ENCODE measurements at places on chromosomes 5 and 9.
A peak's percentile ranks its signal among the peaks of the same experiment; 100 is the strongest.

- DNase-seq = no peak
These were observed 114.4 kb downstream of the GADD45G start for GRCh38 chr9:89719202-89719601.

DNA sequence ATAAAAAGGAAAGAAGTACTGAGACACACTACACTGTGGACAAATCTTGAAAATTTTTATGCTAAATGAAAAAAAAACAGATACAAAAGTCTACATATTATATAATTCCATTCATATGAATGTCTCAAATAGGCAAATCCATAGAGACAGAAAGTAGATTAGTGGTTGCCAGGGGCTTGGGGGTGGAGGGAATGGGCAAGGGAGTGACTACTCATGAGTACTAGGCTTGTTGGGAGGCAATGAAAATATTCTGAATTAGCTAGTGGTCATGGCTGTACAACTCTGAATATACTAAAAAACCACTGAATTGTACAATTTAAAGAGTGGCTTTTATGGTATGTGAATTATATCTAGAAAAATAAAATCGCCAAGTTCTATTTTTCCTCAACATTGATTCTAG, 154.9 kb downstream of the AUH start:
- no peak for DNase-seq

GRCh38 chr5:83035373-83036100, 41.7 kb downstream of the TMEM167A start:
- no peak for DNase-seq

DNA sequence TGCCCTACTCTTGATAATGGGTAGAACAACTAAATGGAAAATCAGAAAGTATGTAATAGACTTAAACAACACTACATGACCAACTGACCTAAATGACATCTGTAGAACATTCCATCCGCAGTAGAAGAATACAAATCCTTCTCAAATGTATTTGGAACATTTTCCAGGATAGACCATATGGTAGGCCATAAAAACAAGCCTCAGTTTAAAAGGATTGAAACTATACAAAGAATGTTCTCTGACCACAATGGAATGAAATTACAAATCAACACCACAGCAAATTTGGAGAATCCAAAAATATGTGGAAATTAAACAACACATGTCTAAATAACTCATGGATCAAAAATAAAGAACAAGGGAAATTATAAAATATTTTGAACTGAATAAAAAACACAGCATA, 189.2 kb downstream of the NDUFS4 start:
- DNase-seq = no peak

DNA sequence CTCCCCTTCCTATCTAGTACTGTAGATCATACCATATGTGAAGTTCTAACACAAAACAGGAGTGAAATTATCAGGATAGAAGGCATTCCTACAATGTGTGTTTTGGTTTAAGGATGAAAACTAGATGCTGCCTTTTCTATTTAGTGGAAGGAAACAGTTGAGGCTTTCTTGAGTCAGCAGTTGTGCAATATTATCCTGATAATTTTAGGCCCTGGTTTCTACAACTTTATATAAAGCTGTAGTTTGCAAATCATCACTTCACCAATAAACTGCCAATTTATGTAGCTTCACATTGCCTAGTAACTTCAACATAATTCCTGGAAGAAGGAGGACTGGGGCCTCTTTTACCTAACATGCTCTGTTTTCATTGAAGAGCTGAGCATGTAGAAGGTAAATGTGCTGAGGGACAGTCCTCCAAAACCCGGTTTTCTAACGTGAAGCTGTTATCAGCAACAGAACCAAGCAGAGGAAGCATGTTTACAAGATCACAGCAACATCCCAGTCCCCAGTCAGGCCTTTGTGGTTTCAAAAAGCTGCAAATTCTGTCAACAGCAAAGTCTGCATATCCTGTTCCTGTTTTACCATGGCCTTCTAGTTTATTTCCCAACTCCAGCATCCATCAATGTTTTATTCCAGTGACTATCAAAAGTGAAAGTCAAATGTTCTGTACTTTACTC, 513.4 kb upstream of the MEF2C start:
- DNase-seq = no peak

- DNase-seq = no peak
These were observed 114.0 kb downstream of the CDC42SE2 start for GRCh38 chr5:131377785-131378325.

DNA sequence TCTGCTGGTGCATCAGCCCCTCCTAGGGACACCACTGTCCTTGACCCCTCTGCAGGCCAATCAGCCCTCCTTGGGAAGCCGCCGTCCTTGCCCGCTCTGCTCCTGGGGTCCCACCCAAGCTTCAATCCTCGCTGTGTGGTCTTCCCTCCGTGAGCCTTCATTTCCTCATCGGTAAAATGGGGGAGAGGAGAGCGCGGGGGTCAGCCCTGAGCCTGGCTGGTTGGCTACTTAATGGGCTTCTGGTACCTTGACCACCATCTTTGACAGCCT, 12.7 kb upstream of the SLC2A6 start:
- no peak for DNase-seq

- DNase-seq = no peak
These were observed 73.8 kb upstream of the KLF9 start for GRCh38 chr9:70488098-70488792.

- no peak for DNase-seq
These were observed 8.2 kb downstream of the ABL1 start for GRCh38 chr9:130843049-130843908.

DNA sequence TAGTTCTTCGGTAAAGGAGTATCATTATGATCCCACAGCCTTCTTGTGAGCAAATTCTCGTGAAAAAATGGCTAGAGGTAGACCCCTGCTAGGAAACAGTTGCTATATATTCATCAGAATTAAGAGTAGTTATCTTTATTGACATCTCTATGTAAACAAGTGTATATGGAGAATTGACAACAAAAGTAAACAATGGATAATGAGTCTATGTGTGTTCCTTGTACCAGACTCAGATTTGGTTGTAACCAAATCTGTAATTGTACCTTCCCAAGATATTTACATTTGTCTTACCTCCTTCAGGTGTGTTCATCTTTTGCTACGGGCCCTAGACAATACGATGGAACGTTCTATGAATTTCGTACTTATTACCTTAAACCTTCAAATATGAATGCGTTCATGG, 2.1 kb downstream of the NIPSNAP3B start:
- DNase-seq = no peak

DNA sequence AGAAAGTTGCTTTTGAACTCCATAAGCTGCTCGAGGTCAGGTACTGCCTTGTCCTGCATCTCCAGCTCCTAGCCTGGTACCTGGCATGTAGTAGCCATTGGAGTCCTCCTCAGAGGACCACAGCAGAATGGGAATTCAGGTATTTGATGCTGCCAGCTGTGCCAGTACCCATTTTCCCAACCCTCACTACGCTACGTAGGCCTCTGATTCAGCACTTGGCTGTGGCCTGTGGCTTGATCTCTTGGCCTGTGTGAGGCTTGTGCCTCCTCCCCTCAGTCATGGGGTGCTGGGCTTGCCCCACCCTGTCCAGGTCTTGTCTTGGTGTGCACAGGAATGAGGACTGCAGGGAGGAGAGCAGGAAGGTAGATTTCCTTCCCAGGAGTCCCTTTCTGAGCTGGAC, 11.8 kb downstream of the OTULIN start:
- DNase-seq = no peak

DNA sequence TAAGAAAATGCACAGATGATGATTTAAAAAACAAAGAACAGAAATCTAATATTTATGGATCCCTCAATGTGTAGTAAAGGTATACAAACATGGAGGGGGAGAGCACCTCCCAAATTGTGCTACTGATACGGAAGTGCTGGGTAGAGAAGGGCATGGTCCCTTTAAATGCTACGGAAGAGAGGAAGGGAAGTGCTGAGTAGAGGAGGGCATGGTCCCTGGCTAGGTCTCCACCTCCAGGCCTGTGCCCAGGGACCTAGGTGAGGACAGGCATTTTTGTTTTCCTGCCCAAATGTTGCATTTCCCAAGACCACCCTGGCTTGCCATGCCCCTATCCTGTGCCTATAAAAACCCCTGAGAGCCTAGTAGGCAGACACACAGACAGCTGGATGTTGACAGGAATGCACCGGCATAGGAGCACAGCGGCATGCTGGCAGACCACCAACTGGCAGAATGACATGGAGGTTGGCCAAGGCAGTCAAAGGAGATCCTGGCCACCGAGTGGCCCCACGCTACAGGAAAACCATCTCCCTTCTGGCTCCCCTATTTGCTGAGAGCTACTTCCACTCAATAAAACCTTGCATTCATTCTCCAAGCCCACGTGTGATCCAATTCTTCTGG, 62.1 kb upstream of the SPDL1 start:
- no peak for DNase-seq

- no peak for DNase-seq
These were observed 109.0 kb upstream of the SMC2 start for GRCh38 chr9:103985077-103985476.

GRCh38 chr5:23139338-23140171, 286.4 kb upstream of the CDH12 start:
- DNase-seq = peak; percentile 48

DNA sequence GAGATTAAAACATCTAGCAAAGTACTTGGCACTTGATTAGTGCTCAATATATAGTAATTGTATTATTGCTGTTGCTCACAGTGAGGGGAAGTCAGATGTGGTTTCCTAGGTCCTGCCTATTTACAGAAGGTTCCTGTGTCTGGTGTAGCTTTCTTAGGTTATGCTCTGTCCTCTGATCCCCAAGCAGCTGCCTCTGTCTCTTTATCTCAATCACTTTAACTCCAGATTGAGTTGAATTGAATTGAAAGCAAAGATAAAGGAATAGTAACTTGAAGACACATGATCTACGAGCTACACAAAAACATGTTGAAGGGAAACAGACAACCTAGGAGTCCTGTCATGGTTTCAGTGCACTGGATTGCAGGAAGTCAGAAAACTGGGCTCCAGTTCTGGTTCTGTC, 113.9 kb upstream of the ADAMTSL1 start:
- no peak for DNase-seq

GRCh38 chr5:98454904-98455303, 318.6 kb upstream of the RGMB start:
- no peak for DNase-seq

DNA sequence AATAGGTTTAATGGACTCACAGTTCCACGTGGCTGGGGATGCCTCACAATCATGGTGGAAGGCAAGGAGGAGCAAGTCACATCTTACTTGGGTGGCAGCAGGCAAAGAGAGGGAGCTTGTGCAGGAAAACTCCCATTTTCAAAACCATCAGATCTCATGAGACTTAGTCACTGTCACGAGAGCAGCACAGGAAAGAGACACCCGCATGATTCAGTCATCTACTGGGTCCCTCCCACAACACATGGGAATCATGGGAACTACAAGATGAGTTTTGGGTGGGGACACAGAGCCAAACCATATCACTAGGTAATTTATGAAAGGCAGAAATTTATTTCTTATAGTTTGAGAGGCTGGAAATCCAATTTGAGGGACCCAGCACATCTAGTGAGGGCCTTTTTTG, 40.0 kb downstream of the MTREX start:
- DNase-seq = no peak

GRCh38 chr5:174790906-174791305, 66.5 kb downstream of the MSX2 start:
- no peak for DNase-seq

DNA sequence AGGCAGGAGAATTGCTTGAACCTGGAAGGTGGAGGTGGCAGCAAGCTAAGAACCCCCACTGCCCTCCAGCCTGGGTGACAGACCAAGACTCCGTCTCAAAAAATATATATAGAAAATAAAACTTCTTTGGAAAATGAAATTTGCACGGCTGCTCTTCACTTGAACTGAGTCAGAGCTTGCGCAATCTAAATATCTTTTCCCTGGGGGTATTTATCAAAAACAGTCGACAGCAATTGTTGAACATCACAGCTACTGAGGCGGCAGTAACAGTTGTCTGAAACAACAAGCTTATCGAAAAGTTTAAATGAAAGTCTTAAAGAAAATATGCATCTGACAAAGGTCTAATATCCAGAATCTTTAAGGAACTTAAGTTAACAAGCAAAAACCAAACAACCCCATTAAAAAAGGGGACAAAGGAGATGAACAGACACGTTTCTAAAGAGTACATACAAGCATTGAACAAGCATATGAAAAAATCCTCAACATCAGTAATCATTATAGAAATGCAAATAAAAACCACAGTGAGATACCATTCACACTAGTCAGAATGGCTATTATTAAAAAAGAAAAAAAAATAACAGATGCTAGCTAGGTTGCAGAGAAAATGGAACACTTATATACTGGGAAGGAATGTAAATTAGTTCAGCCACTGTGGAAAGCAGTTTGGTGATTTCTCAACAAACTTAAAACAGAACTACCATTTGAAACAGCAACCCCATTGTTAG, 153.6 kb upstream of the CDH9 start:
- DNase-seq = no peak

GRCh38 chr5:1864896-1865440, 17.8 kb downstream of the IRX4 start:
- DNase-seq = no peak

DNA sequence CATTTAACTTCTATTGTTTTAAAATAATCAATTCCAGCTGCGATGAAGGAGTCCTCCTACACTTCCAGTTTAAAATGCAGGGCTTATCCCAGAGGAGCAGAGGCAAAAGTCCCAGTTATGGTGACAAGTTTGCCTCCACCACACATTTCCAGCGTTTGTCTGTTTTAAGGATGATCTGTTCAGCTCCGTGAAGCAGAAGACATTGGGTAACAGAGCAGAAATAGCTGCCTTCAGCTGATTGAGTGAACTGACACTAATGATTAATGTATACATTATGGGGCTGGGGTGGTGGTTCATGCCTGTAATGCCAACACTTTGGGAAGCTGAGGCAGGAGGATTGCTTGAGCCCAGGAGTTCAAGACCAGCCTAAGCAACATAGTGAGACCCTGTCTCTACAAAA, 127.6 kb downstream of the HSD17B3 start:
- DNase-seq = no peak

GRCh38 chr9:75088646-75089372, 495 bp downstream of the OSTF1 start:
- peak; percentile 77 for DNase-seq

DNA sequence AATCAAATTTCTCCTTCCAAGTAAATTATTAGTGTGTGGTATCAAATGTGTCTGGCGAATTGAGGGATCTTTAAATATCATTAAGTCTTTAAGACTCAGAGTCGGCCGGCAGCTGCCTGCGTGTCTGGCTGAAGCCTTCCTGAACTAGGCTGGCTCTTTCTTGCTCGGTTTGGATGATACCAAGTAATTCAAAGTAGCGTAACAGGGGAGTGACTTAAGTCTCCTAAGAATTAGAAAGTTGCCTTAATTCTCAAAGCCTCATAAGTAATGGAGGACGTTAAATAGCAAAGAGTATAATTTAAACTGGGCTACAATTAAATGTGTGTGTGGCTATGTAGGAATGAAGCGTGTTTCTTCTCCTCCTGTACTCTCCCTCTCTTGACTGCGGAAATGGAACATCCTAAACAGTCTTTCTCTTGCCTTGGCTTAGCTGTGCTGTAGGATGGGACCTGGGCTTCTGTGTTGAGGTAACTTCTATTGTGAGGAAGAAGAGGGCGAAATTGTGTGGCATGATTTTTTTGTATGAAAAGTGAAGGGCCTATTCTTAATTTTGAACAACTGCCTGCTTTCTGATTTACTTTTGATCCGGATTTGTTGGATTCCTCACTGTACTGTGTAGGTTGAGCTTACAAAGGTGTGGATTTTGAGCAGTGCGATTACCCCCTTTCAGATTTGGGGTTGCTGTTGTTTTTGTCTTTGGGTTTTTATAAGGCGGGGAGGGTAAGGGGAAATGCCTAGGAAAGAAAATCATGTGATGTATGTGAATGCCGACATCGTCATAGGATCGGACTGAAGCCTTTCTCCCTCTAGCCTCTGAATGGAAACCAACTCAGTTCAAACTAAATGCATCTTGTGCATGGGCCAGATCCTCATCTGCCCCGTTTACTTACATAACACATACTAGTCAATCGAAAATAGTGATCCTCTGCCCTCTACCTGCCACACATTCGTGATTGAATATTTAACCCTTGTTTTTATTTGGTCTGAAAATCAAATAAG, 29.9 kb downstream of the CPEB4 start:
- DNase-seq = peak; percentile 78
